OCI-M1 (cell line): ENCODE measurements at places on chromosomes 7 and 10.

- DNase-seq = peak; percentile 48
Observed at GRCh38 chr7:97847791-97848190, 24.4 kb downstream of the ASNS start.

DNA sequence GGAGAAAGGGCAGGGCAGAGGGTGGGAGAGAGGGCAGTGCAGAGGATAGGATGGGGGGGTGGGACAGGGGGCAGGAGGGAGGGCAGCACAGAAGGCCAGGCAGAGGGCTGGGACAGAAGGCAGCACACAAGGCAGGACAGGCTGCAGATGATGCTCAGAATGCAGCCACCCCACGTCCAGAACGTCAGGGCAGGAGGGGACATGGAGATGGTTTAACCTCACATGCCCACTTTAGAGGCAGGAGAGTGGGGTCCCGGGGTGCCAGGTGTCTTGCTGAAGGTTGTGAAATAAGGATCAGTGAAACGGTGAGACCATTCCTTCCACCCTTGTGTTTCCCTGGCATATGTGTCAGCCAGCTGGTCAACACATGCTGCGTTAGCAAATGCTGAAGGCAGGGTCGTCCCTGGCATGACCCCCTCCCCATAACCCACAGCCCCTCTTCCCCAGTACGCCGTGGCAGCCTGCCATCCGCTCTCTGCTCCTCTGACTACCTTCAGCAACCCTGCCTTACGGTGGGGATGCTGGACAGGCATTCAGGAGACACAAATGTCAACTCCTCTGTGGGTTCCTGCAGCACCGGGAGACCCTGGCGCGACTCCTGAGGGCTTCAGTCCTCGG lies 592.1 kb downstream of the DNAJB6 start:
- no peak for DNase-seq

GRCh38 chr7:149147752-149148653 lies 750 bp downstream of the ZNF398 start:
- DNase-seq = peak; percentile 51

GRCh38 chr7:74025146-74025545 lies 2.8 kb upstream of the ELN start:
- DNase-seq = no peak

- no peak for DNase-seq
Observed at GRCh38 chr10:79222186-79222585, 125.1 kb upstream of the PPIF start.

- no peak for DNase-seq
Observed at GRCh38 chr7:154693661-154694060, 309.3 kb downstream of the PAXIP1 start.

GRCh38 chr7:82429408-82429807 lies 14.2 kb downstream of the CACNA2D1 start:
- no peak for DNase-seq

GRCh38 chr10:114975091-114975490 lies 37.1 kb downstream of the TRUB1 start:
- no peak for DNase-seq

GRCh38 chr10:58334817-58335305 lies at the start of gene UBE2D1:
Gene UBE2D1, plus strand, starts transcription at chr10:58335006. Its CDS starts 196 bp downstream, at chr10:58335202.
- DNase-seq = peak; percentile 90
